ENCODE measurements at places on chromosomes 1 and 21.

DNA sequence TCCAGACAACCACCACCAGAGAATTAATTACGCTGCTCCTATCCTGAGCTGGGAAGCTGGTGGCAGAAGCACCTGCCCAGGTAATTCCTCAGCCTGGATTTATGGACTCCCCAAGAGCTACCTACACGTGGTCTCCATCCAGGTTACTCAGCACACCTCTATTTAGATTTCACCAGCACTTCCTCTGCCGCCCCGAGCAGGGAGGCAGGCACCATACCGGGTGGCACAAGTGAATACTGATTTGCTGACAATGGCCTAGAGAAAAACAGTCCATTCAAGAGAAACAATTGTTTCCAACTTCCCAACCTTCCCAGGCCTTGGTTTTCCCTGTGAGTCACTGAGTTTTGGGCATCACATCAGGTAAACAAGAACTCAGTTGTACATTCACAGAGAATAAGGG lies 134.3 kb downstream of the MATN1 start:
- no peak for DNase-seq

- no peak for DNase-seq
Measured at GRCh38 chr1:224433701-224434672, 610 bp downstream of the WDR26 start.

GRCh38 chr1:74161497-74161896 lies 36.5 kb downstream of the LRRIQ3 start:
- no peak for DNase-seq

DNA sequence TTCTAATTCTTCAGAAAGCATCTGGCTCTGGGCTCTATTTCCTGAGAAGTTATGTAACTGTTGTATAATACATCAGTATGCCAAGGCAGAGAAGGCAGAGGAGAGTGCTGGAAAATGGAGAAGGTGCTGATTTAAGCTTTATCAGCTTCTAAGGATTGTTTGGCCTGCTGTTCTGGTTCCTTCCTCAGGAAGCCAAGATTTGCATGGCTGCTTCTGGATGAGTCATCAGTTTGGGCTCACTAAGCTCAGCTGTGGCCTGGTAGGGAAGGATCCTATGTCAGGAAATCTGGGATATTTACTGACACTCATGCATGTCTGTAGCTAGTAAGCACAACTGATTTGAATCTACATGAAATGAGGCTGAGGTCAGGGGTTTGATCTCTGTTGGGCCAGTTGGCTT lies 73.2 kb upstream of the ADGRL4 start:
- no peak for DNase-seq

DNA sequence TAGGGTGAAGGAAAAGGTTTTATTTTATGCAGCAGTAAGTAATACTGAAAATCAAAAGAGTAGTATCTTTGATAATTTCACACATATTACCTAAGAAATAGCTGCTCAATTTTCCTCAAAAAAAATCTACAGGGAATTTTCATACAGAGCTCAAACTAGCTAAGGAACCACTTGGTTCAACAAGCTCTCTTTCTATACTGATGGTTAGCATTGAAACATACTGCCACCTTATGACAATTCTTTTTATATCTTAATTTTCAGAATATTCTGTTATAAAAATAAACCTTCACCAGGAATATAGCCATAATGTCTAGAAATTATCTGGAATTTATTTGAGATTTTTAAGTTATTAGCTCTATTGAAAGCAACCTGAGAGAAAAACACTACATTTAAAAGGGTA lies 142.1 kb downstream of the DPYD start:
- no peak for DNase-seq

- DNase-seq, result no peak
Measured at GRCh38 chr1:161091093-161091492, 1.7 kb upstream of the NECTIN4 start.

GRCh38 chr1:248847956-248848561 lies 10.0 kb downstream of the ZNF672 start:
- no peak for DNase-seq

- no peak for DNase-seq
Measured at GRCh38 chr1:61602663-61603062, 122.3 kb downstream of the TM2D1 start.

- DNase-seq, result no peak
Measured at GRCh38 chr1:152959273-152959672, 11.2 kb upstream of the SPRR4 start.

- no peak for DNase-seq
Measured at GRCh38 chr1:230246551-230246950, 179.5 kb downstream of the GALNT2 start.

GRCh38 chr1:2561446-2561845 lies 5.3 kb downstream of the TNFRSF14 start:
- DNase-seq, result no peak

DNA sequence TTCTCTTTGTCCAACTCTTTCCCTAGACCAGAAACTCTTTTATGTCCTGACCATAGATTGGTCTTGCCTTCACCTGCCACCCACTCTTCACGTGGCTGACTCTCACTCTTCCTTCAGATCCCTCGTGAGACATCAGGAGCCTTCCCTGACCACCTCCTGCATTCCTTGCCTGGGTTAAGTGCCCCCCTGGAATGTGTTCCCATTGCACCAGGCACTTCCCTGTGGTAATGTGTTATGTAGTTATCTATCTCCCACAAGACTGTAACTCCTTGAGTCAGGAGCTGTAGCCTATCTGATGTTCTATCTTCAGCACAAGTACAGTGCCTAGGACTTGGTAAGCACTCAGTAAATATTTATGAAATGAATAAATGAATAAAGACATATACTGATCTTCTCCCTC lies 111.2 kb upstream of the CTTNBP2NL start:
- DNase-seq, result no peak

GRCh38 chr1:46455951-46456350 lies 33.7 kb upstream of the DMBX1 start:
- no peak for DNase-seq

GRCh38 chr1:2287649-2288048 lies 59.5 kb downstream of the SKI start:
- no peak for DNase-seq

DNA sequence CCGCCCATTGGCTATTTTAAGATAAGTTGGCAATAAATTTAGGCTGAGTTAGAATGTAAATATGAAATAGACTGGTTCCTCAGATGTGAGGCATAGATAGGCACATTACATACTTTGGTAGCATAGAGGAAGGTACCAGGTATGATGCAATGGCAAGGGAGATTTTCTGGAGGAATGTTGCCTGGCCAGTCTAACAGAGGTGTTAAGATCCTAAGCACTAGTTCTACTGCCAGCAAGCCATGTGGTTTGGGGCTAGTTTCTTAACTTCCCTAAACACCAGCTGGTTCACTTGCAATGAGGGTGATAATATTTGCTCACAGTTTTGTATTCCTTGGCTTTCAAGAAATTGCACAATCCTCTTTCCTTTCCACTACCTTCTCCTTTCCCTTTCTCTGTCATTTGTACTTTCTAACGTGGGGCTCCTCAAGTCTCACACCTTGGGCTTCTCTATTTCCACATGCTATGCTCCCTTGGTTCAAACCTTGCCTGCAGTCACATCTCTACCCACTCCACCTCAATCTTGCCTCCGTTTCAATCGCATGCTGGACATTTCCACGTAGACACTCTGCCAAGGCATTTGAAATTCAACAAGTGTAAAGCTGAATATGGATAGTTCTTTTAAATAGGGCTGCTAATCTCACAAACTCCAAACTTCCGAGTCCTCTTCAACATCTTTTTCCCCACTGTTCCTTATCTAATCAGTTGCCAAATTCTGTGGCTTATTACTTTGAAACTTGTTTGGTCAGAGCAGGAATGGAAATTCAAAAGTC lies 4.7 kb upstream of the CD55 start:
- DNase-seq, result no peak

- no peak for DNase-seq
Measured at GRCh38 chr1:208189183-208189582, 55.0 kb downstream of the PLXNA2 start.

DNA sequence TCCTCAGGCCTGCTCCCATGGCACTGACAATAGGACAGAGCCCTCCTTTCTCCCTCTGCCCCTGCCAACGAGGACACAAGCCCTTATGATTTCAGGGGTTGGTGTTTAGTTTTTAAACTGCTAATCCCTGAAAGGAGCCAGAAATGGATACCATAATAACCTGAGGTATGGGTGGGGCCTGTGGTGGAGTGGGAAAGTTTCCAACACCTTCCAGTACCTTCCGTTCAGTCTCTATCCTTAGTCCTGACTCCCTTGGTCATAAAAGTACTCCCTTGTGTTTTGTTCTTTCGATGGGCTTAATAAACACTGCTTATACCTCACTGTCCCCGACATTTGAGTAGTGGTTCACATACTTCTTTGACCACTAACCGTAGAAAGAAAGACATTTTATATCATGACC lies 141.8 kb upstream of the MAGI3 start:
- no peak for DNase-seq

GRCh38 chr21:45818904-45819285 lies 162.7 kb upstream of the COL6A1 start:
- no peak for DNase-seq

- DNase-seq, result no peak
Measured at GRCh38 chr1:31569596-31570173, 6.6 kb upstream of the TINAGL1 start.

- no peak for DNase-seq
Measured at GRCh38 chr21:18070392-18070791, 174.2 kb upstream of the CHODL start.

GRCh38 chr1:119327094-119327449 lies 41.5 kb upstream of the HAO2 start:
- DNase-seq, result no peak

GRCh38 chr1:1345384-1345783 lies 3.8 kb downstream of the DVL1 start:
- no peak for DNase-seq

- DNase-seq, result no peak
Measured at GRCh38 chr1:245776139-245776538, 621.4 kb downstream of the KIF26B start.

DNA sequence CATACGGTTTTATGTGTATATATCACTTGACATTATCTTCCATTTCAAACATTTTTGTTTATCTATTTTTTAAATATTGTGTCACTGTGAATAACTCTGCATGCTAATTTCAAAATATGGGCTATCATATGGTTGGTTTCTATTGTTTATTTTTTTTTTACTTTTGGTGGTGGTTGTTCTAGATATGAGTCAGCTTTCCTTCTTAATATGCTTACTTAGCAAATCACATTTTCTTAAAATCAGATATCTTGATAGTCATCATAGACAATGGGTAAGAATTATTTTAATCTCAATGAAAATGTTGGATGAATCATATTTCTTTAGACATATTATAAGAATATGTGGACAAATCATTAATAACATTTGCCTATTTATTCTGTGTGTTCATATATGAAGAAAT lies 881.5 kb downstream of the BRINP3 start:
- no peak for DNase-seq

DNA sequence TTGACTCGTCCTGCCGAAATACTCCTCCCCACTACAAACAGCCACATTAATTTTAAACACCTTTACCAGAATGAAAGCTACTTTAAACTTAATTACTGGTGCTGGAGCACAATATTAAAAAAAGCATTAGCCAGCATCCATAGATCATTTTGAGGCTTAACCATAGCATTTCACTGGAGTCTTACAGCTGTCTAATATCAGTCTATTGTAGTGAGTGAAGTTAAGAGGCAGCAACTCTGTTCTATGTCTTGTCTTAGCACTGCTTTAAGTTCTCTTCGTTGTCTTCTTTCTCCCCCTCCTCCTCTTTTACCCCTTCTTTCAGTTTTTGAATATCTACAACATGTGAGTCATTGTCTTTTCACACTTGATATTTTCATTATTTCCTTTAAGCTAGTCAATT lies 49.3 kb downstream of the ADGRL2 start:
- DNase-seq, result no peak

DNA sequence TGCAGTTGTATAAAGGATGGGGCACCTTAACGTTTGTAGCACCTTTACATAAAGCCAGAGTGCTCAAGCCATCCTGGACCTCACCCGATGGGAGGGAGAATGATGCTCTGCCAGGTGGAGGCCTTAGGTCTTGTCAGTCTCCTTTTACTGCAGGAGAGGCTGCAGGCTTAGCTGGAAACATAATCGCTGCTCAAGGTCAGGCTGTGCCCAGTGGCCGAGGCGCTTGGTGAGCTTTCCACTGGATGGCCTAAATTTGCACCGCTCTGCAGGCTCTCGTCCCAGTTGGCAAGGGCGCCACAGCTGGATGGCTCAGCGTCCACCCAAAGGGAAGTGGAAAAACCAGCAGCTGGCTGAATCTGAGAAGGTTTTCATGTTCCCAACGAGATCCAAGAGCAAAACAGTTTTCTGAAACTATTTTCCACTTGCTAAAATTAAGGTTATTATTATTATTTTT lies 438.9 kb downstream of the CAMTA1 start:
- no peak for DNase-seq

- DNase-seq, result no peak
Measured at GRCh38 chr1:59526240-59526639, 229.3 kb downstream of the FGGY start.

GRCh38 chr1:76568573-76569238 lies 298.6 kb upstream of the ST6GALNAC5 start:
- no peak for DNase-seq

- no peak for DNase-seq
Measured at GRCh38 chr21:42561762-42562650, 48.4 kb downstream of the SLC37A1 start.

- DNase-seq, result no peak
Measured at GRCh38 chr1:163275222-163275621, 46.5 kb upstream of the NUF2 start.

DNA sequence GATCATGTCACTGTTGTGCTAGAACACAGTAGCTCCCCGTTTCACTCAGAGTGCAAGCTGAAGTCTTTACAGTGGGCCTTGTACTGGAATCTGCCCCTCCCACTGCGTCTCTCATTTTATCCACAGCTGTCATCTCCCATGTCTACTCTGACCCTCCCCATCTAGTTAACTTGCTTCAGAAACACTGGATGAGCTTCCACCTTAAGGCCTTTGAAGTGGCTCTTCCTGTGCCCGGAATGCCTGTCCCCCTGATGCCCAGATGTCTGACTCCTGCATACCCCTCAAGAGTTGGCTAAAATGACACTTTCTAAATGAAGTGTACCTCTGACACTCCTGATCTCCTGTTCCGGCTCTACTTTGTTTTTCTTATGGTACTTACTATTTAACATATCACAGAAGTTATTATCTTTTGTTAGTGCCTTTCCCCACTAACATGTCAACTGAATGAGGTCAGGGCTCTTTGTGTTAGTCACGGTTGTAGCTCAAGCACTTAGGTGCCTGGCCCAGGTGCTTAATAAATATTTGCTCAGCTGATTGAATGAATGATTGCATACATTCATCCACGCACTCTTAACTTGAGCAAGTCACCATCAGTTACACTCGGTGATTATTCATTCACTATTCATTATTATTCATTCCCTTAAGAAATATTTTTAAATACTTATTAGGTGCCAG lies 13.3 kb downstream of the ARV1 start:
- no peak for DNase-seq

- DNase-seq, result no peak
Measured at GRCh38 chr21:31476263-31477022, 132.4 kb upstream of the TIAM1 start.
